ENCODE measurements at places on chromosomes 5 and 9.
A peak's percentile ranks its signal among the peaks of the same experiment; 100 is the strongest.

GRCh38 chr5:136000932-136001331, 27.9 kb upstream of the TGFBI start:
- DNase-seq, result no peak

DNA sequence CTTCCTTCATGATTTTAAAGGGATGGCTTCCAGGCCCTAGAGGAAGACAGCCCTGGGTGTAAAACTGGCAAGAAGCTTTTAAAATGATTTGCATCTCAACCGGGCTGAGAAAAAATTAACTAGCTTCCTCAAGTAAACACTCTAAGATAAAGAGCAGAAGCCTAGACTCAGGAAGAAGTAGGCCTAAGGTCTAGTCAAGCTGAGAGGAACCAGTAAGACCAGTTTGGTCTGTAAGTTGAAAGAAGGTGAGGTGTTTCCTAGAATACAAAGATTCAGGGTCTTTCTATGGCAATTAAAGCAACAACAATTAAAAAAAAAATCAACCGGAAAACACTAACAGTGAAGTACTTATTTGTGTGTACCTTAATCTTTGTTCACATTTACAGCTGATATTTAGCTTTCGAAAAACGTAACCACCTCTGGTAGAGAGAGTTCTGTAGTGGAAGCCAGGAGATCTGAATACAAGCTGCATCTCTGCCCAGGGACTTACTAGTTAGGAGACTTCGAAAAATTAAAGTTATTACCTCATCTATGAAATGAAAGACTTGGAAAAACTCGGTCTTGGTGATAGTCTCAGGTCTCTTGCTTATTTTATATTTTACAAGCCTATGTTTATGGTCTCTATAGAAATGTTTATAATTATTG, 75.7 kb downstream of the TUSC1 start:
- DNase-seq, result no peak

GRCh38 chr5:140220032-140220697, 45.2 kb downstream of the CYSTM1 start:
- no peak for DNase-seq

DNA sequence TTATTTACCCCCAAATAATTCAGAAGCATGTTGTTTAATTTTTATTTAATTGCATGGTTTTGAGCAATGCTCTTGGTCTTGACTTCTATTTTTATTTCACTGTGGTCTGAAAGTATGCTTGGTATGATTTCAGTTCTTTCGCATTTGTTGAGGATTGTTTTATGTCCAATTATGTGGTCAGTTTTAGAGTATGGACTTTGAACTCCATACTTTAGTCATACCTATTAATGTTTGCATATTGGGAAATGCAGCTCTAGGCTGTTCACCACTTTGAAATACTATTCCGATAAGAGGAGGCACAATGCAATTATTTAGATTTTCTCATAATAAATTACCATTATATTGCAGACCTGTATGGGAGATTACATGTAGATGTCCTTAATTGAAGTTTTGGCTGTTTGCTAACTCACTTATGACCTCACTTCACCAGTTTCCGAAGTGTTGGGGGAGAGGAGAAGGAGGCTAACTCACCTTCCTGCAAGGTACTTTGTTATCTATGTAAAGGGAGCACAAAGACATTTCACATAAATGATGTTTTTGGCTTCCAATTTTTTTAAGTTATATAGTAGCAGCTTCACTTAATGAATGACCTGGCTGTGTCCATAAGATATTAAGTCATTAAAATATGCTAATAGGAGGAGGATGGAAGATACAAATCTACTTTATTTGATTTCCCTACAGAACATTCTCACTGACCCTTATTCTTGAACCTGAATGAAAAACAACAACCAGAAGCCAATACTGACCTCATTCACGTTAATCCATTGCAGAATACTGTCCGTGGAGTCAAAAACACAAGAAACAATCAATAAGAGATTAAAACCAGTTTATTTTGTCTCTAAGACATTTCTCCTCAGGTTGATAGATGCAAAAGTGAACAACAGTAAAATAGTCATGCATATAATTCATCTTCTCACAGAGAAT, 970.3 kb upstream of the ARRDC3 start:
- DNase-seq, result no peak

DNA sequence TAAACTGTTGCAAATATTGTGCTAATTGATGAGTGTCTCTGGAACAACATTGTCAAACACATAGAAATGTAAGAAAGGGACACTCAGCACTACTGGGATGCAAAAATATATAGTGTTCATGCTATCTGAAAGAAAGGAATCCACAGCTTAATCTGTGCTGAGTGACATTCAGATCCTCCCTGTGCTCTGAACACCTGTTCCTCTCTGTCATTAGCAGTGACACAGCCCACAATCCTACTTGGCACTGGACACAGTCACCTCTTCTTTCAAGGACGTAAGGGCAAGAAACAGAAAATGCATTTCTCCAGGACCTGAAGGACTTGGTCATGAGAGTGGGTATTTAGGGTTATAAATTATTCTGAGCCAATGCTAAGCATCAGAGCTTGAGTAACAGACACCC, 121.4 kb upstream of the SV2C start:
- DNase-seq, result no peak

GRCh38 chr9:95626885-95627558, 110.3 kb upstream of the PTCH1 start:
- DNase-seq, result peak; percentile 19

GRCh38 chr9:87798261-87798833, 72.4 kb downstream of the CTSL start:
- no peak for DNase-seq

DNA sequence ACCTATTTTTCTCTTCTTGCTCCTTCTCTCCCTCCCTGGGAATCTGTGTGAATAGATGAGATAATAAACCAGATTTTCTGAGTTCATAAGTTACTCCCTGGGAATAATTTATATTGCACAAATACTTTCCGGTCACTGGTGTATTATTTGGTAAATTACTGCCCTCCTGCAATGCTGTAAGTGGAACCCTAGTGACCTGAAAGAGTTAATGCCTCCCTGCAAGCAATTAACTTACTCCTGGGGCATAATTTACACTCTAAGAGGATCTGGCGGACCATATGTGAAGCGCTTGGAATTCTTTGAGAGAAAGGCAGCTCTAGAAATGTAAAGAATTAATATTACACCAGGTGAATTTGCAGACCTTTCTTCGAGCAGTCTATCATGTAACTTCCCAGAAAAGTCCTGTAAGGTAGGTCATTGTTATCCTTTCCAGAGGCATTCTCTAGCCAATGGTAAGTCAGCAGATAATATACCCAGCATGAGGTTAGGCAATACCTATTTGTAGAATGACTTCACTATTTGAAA, 7.0 kb upstream of the GDNF start:
- no peak for DNase-seq

GRCh38 chr9:15231788-15232635, 75.0 kb downstream of the TTC39B start:
- DNase-seq, result no peak

- DNase-seq, result no peak
Observed at GRCh38 chr5:52448111-52448510, 339.6 kb upstream of the ITGA1 start.

- no peak for DNase-seq
Observed at GRCh38 chr5:72661405-72661804, 154.2 kb upstream of the ZNF366 start.

- DNase-seq, result no peak
Observed at GRCh38 chr5:126525630-126526245, 69.3 kb downstream of the ALDH7A1 start.

DNA sequence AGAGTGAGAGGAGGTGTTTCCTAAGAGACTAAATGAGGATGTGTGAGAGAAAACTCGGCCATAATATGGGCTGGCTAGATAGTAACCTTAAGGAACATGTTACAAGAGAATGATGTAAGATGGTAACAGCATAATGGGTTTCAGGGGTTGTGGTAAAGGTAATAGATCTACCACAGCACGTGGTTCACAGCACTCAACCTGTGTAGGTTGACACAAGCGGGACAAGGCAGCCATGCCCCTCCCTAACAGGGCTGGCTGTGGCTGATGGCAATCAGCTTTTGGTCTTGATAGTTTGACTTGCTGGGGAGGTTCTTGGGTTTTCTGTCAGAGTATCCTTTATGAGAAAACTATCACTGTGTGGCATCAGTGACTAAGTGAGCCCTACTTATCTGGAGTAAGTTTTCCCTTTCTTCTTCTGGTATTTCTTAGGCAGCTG, 138.6 kb downstream of the TRIO start:
- no peak for DNase-seq

DNA sequence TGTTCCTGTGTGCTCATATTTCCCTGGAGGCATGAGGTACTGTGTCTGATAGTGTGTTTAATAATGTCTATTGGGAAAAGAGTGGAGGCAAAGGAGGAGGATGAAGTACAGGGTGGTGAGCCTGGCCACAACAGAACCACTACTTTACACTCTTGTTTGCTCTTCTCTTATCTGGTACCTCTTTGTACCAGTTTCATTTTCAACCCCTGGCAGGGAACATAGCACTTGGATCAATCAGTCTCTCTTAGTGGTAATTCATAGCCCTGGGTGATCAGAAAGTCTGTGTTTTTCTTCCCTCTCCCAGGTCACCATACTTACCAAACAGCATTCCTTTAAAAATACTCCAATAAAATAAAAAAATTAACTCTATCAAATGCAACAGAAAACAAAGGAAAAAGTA, 105.4 kb downstream of the DMRT2 start:
- no peak for DNase-seq

DNA sequence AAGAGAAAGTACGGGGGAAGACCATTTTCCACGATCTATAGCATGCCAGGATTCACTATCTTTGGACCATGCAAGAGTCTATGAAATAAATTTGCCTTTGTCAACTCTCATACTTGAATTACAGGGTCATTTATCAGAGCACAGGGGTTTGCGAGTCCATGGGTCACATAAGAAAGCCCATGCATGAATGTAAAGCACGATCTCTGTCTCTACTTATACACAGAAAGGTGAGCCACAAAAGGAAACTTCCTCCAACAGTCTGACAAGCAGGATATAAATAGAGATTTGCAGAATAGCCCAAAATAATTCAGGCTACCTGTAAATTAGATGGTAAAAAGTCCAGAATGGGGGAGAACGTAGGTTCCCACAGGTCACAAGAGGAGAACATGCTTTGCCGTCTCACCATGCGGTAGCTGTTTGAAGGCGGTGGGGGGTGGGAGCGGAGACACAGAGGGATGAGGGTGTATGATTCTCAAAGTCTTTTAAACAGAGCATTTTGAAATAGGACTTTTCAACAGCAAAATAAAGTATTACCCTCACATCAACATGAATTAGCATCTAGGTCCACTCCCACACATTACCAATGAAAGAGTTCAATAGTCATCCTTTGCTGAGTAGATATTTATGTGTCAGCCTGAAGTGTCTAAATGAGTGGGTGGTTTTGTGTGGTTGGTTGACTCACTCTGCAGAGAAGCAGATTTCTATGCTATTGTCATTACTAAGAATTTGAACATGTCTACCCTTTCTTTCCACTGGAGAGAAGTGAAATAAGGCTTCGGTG, 279.7 kb downstream of the EBF1 start:
- no peak for DNase-seq

GRCh38 chr9:117412841-117413240, 2.0 kb downstream of the ASTN2 start:
- DNase-seq, result no peak

DNA sequence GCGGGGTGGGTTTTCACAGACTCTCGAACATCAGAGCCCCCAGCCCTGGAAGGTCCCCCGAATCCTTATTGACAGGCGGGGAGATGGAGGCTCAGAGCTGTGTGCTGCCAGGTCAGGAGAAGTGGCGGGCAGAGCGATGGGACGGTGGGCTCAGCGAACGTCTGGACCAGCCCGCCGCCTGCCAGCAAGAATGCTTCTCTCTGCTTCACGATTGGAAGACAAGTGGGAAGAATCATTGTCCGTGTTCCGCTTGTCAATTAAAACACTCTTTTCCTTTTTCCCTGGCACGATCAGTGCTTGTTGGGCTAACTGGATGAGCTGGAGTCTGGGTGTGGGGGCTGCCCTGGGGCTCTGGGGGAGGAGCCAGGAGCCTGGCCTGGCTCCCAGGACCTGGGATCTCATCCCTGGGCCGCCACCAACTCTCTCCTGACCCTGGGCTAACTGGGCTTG, 1.6 kb downstream of the COL5A1 start:
- DNase-seq, result no peak

DNA sequence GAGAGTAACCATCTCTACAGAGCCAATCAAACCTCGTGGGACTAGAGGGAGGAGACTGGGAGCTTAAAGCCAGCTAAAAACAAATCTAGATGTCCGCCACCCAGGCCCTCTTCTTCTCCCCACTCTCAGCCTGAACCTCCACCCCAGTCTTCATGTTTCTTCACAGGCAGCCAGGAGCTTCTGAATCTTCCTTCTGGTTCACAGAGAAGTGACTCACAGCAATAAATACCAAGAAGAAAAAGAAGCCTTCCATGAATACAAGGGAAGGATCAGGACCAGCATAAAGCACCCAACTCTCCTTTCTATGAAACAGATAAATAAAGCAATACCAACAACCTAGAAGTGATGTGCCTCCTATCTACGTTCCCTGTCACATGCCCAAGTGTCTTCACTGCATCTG, 103.3 kb upstream of the SLIT3 start:
- DNase-seq, result no peak

GRCh38 chr5:17455942-17456341, 42.1 kb upstream of the TAF11L2 start:
- DNase-seq, result no peak

GRCh38 chr9:122364117-122364782, 6.6 kb upstream of the PTGS1 start:
- DNase-seq, result no peak

DNA sequence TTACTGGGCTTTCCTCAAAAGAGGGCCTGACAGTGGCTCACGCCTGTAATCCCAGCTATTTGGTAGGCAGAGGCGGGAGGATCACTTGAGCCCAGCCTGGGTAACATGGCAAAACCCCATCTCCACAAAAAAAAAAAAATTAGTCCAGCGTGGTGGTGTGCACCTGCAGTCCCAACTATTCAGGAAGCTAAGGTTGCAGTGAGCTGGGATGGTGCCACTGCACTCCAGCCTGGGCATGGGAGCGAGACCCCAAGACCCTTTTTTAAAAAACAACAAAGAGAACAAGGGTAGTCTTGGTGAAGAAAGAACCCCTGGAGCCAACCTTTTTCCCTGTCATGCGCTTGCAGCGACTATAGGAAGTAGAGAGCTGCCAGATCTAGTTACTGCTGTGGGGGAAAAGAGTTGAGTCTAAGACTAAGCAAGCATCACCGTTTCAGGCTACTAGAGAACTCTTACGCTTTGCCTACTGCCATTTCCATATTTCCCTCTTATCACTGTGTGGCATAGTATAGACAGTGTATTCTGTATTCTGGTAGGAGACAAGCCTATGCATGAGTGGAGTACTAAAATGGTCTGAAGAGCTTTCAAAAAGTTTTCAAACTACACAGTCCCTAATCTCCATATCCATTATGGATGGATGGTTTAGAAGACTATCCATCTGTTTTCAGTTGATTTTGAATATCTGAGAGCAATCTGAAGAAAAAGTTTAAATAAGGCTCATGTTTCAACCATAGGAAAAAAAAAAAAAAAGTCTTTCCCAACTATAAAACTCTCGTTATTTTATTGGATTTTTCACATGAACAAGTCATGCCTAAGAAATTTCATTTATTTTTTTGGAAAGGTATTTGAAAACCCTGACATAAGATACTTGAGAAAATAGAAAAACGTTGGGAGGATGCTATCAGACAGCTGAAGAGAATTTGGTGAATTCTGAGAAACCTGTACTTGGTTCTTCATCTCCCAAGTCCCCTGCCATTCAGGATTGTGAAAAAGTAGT, 2.6 kb downstream of the C9orf40 start:
- no peak for DNase-seq

GRCh38 chr5:132837868-132838267, 7.4 kb upstream of the SHROOM1 start:
- DNase-seq, result no peak
